ENCODE measurements at places on chromosomes 2 and 18.

- DNase-seq: no peak
Observed at GRCh38 chr2:232626584-232626983, 6.8 kb upstream of the EFHD1 start.

- DNase-seq: no peak
Observed at GRCh38 chr2:120393456-120393855, 47.5 kb downstream of the INHBB start.

- DNase-seq: no peak
Observed at GRCh38 chr2:111134055-111134454, 13.3 kb downstream of the BCL2L11 start.

DNA sequence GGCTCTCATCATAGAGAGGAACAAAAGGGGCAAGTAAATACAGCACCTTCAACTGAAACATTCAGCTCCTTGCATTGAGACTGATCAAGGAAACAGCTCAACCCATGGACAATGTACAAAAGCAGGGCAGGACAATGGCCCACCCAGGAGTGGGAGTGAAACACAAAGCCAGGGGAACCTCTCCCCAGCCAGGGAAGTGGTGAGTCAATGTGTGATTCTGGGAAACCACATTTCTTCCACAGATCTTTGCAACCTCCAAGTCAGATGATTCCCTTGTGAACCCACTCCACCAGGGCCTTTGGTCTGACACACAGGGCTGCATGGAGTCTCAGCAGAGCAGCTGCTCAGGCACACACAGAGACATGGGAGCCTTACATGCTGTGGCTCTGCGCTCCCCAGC, 294.5 kb downstream of the NR4A2 start:
- DNase-seq: no peak

DNA sequence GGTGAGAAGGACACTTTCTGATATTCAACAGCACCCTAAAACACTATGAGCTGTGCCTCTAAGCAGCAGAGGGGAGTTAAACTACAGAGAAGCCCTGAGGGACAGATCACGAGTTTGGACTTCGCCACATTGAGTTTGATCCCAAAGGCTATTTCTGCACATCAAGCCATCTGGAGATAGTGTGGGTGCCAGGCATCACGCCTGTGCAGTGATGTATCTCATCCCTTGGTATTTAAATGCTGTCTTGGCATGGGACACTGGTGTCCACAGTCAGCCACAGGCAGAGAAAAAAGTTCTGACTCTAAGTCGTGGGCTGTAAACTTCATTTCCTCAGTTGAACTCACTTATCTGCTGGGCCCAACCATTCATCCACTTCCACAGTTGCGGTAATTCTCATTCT, 742.3 kb upstream of the CELF4 start:
- no peak for DNase-seq

DNA sequence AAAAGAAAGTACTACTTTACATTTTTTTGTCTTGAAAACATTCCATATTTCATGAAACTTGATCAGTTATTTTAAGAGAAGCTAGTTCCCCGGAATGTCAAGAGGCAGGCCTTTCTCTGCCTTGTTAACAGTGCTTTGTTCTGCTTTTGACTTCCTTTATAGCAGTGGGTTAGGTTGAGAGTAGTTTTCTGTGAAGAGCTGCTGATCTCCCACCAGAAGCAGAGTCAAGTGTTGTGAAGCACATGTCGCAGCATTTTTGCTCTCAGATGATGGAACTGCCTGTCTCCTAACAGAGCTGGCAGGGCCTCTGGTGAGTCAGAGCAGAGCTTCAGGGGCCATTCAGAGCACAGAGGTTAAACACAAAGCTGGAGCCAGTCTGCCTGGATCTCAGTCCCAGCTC, 871.8 kb downstream of the SLC4A3 start:
- DNase-seq: no peak

- no peak for DNase-seq
Observed at GRCh38 chr18:22509423-22509822, 91.7 kb upstream of the CTAGE1 start.

GRCh38 chr2:142280831-142281230, 150.0 kb upstream of the LRP1B start:
- DNase-seq: no peak

- DNase-seq: no peak
Observed at GRCh38 chr2:156511803-156512202, 75.6 kb downstream of the GPD2 start.

DNA sequence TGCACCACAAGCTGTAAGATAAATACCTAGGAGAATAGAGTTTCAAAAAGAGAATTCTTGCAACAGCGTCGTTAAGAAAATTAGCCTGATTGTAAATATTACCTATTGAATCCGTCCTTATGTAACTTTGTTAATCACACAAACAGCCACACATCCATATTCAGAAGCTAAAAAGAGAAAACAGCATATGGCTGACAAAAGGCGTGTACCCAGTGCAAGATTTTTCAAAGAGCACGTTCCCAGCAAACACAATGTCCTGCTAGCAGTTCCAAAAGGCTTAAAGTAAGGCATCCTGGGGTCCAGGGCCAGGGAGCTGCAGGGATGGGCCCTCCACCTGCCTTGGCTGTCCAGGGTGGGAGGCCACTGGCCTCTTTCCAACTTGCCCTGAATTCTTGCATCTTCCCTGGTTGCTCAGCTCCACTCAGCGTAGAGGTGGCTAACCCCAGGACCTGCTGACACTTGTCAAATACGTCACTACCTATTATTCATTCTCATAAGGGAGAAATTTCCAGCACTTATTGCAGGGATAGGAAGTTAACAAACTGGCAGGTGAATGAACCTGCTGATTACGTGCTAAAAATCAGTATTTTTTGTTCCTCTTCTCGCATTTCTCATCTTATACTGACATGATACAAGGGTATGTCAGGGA, 102.1 kb upstream of the NEDD4L start:
- no peak for DNase-seq

DNA sequence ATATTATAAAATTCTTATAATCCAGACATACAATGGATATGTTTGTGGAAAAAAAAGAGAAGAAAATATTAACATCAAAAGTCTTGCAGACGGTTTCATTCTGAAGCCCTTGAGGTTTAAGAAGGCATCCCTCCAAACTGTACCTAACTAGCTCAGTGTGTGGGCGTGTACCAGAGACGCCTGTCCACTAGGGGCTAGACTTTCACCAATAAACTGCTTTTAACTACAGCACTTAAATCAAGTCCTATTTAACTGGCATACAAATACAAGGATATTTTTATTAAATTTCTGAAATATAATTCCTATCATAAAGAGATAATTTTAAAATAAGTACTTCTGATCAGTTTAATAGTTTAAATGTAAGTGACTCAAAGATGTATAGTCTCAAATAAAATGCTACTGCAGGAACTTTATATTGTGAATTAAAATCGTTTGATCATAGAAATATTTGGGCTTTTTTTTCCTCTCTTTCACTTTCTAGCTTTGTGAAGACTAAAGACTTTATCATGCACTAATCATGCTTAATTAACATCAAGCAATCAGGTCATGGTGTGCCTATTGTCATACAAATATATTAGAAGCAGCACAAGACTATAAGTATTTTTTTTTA, 437.7 kb downstream of the SATB2 start:
- no peak for DNase-seq

- DNase-seq: no peak
Observed at GRCh38 chr2:127155947-127156346, 49.0 kb upstream of the BIN1 start.

- peak; percentile 81 for DNase-seq
Observed at GRCh38 chr2:239275044-239275685, 125.7 kb downstream of the HDAC4 start.

- DNase-seq: no peak
Observed at GRCh38 chr2:115574667-115575066, 1132.2 kb downstream of the DPP10 start.

GRCh38 chr2:169771612-169772011, 27.1 kb upstream of the SSB start:
- no peak for DNase-seq

- no peak for DNase-seq
Observed at GRCh38 chr18:60372132-60372531, 443 bp downstream of the MC4R start.

GRCh38 chr2:50785816-50786215, 246.1 kb downstream of the NRXN1 start:
- no peak for DNase-seq

DNA sequence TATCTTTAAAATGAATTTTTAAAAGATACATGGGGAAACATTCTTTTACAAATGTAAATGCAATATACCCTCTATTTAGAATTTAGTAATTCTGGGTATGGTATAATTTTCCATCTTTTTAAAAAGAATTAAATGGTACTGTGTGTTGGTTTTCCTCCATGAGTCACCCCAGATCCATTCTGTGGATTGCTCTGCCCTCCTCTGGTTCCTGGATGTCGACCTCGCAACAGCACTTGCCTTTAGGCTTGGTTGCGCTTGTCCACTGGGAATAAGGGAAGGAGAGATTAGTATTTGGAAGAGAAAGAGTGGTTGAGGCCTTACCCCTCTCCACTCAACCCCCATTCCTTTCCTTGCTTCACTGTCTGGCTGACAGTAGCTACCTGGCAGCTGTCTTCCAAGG, 90.4 kb downstream of the FTCDNL1 start:
- no peak for DNase-seq

DNA sequence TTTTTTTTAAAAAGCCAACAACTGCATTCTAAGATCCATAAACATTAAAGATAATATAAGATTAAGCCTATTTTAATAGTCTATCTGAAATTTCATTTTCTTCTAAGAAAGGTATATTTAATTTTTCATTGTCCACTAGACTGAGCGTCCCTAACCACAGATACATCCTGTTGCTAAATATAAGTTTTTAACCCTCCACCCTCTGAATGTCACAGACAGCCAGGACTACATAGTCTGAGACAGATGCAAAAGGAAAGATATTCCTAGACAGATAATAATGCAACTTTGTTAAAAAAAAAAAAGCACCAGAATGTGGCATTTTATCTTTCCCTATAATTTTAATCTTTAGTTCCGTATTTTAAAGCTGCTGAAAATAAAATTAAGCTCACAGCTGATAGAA, 114.6 kb downstream of the ZEB2 start:
- no peak for DNase-seq

- DNase-seq: no peak
Observed at GRCh38 chr2:163157411-163157810, 318.8 kb upstream of the KCNH7 start.

DNA sequence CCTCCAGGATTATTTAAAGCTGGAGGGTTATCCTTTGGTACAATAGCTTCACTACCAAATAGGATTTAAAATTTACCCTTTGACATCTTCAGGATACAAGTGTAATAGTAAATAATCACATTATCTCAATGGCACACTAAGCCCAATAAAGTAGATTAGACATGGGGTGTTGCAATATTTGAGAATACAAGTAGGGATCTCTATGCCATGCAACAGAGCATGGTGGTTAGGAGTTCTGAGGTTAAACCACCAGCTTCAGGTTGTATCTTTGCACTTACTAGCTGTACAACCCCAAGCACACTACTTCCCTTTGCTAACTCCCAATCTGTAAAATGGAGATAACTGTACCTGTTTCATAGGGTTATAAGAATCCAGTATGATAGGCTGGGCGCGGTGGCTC, 6.2 kb downstream of the MBD2 start:
- DNase-seq: no peak

Data from activated naive CD4-positive, alpha-beta T cell treated with anti-CD3 and anti-CD28 coated beads, Interleukin-2, amount 50 U/mL, for 16 hours (primary cell).